Thoracic aorta (tissue), 2 donors: ENCODE measurements at places on chromosomes 13 and 19. TPM values are rescaled to one million over a fixed set of nuclear protein-coding genes. Genes with fewer than 3 reads are reported as not detected.

GRCh38 chr13:105543742-105544141 lies 991.7 kb downstream of the EFNB2 start:
- DNase-seq, result no peak

GRCh38 chr13:100347968-100348367 lies 240.6 kb downstream of the GGACT start:
- DNase-seq, result no peak

DNA sequence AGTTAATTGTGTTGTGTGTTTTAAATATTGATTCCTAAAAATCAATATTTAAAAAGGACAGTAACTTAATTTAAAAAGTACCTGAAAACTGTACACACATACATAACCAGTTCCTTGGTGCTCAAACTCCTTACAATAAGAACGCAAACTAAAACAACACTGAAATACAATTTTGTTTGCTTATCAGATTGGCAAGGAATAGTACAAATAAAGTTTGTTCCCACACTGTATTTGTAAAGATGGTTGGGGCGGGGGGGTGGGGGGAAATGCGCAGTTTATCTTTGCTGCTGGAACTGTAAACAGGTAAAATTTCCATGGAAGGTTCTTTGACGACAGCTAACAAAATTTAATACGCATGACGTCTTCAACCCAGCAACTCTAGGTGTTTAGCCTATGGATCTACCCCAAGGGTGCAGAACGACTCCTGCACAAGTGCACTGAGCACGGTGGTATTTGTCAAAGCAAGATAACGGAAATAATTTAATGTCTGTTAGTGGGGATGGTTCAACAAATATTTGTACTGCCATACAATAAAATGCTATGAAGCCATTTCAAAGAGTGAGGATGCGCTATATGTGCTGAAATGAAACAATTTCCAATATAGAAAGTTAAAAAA lies 96.5 kb downstream of the ING1 start:
- no peak for DNase-seq

DNA sequence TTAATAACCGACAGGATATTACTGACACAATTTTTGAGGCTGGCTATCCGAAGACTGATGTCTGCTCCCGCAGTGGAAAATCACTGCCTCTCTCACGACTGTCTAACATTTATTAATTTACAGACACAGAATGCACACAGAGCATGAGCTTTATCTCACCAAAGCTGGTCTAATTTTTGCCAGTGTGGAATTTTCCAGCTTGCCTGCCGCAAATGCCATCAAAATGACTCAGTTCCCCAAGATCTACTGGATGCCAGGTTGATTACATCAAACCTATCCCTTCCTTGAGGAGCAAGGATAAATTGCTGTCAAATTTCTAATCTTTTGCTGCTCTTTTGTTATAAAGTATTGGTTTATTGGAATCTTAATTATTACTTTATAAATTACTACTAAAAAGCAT lies 1775.1 kb upstream of the PCDH20 start:
- no peak for DNase-seq

DNA sequence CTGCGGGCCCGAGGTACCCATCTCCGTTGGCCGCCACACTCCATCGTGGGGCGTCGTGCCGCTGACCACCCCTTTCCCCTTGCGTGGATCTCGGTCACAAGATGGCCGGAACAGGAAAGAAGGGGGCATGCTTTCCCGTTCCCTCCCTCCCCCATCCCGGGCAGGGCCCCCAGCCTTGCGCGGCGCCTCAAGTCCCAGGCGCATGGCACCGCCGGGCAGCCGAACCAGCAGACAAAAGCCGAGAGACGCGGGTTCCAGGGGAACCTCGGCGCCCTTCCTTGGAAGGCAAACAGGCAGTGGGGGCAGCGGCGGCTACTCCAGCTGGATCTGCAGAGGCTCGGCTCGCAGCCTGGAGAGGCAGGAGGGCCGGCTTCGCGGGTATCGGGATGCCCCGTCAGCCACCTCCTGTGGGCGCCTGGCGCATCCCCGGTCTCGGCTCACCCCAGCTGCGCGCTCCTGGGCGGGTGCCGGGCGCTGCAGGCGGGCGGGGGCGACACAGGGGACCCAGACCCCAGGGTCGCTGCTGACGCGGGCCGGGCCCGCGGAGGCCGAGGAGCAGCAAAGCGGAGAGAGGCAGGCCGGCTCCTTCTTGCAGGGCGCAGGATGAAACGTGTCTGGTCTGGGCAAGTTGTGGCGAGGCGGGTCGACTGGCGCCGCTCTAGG lies 439 bp downstream of the DZIP1 start:
- no peak for DNase-seq

- DNase-seq, result peak; percentile 54
These were observed 6.4 kb downstream of the KLF16 start for GRCh38 chr19:1856698-1857603.

GRCh38 chr13:28819735-28820098 lies 422 bp upstream of the MTUS2 start:
- DNase-seq, result no peak

- DNase-seq, result no peak
These were observed 374.0 kb downstream of the IRS2 start for GRCh38 chr13:109412283-109412901.

GRCh38 chr19:14561847-14562351 lies 10.0 kb downstream of the NDUFB7 start:
- no peak for DNase-seq

GRCh38 chr13:113097651-113098050 lies 7.9 kb upstream of the F7 start:
- no peak for DNase-seq

The RPS16 gene
- total RNA-seq, result 716 TPM

The SIGLEC12 gene
- not detected for total RNA-seq
